Body of pancreas (tissue), 4 donors: ENCODE measurements at places on chromosomes 5 and 9. TPM values are rescaled to one million over a fixed set of nuclear protein-coding genes. Genes with fewer than 3 reads are reported as not detected.

DNA sequence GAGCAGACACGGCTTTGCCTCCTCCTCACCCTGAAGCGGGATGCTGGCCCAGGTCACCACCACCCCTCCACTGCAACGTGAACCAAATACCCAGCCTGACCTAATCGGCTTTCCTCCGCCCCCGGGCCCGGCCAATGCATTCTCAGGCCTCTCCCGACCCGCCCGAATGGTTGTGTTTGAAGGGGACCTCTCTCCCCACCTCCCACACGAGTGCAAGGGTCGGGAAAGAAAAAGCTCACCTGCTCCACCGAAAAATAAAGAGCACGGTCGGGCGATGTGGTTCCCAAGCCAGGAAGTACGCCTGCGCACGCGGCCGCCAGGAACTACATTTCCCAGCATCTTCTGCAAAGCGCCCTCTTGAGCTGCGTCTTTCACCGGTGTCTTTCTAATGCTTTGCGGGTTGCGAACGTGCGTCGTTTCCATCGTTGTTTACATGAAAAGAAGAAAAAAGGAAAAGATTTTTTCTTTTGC, at the start of gene ZNF883:
ZNF883 (minus strand) TSS at position 282 of the 471 bp plus-strand sequence.
- no peaks in the 10 kb centered on the region for H3K27me3 ChIP-seq
- DNase-seq = peak; percentile 62
- H3K4me3 ChIP-seq = no peak within 1 kb of the TSS
- no peaks in the 10 kb centered on the region for H3K36me3 ChIP-seq
- H3K27ac ChIP-seq = no peak within 1 kb of the TSS

DNA sequence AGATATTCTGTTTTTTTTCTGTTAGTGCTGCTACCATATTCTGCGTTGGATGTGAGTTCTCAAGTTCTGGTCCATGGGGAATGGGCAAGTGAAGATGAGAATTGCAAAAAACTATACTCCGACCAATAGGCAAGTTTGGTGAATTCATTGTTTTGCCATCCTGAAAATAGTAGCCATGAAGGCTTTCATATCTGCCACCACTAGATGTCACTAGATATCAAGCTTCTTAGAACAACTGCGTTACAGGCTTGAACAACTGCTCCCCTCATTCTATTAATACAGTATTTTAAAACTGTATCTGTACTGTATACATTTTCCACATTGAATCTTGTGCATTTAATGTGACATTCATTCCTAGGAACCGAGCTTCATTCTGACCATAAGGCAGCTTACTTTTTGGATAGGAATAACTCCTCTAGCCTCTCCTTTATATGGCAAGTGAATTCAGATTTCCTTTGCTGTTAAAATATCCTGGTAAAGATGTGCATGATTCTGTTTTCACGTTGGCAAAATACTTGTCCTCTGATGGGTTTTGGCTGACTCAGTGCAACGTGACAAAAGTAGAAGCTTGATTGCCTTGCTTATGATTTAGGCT, 163.6 kb downstream of the SREK1 start:
- H3K27ac ChIP-seq = no peak overlapping the region
- no peak overlapping the region for H3K4me3 ChIP-seq
- DNase-seq = no peak
- no peaks in the 10 kb centered on the region for H3K36me3 ChIP-seq
- H3K4me1 ChIP-seq = no peaks in the 10 kb centered on the region

Gene LYRM7
- total RNA-seq = 3.4 TPM

Gene WHRN
- 15.6 TPM for total RNA-seq

Gene IL13
- total RNA-seq = not detected

DNA sequence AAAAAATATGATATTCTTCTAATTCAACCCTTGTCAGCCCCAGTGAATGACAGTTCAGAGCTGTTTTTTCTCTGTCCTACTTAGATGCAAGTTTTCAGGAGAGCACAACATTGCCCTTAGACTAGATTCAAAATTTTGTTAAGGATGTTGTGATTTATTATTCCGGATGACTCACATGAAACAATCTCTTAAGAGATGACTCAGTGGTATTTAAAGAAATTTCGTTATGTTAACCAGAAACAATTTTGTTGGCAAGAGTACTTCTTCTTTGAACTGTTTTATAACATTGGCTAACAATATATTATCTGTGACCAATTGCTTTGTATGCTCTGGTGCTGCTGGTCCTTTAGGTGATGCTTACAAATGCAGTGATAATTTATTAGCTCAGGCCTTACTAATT, 132.0 kb downstream of the IZUMO3 start:
- no peak overlapping the region for H3K4me3 ChIP-seq
- no peak for DNase-seq
- H3K36me3 ChIP-seq = no peaks in the 10 kb centered on the region
- H3K4me1 ChIP-seq = no peaks in the 10 kb centered on the region
- H3K27ac ChIP-seq = no peak overlapping the region
- no peaks in the 10 kb centered on the region for H3K27me3 ChIP-seq

- H3K27me3 ChIP-seq = no peaks in the 10 kb centered on the region
- no peak overlapping the region for H3K27ac ChIP-seq
- DNase-seq = no peak
- H3K4me3 ChIP-seq = no peak overlapping the region
- no peaks in the 10 kb centered on the region for H3K36me3 ChIP-seq
- H3K4me1 ChIP-seq = no peaks in the 10 kb centered on the region
These were observed 23.2 kb upstream of the LRRC14B start for GRCh38 chr5:167982-168660.

Gene PCDHGB3
- 10.2 TPM for total RNA-seq

- H3K4me1 ChIP-seq = peaks cover 16% of the 10 kb centered on the region
- H3K27ac ChIP-seq = no peak overlapping the region
- no peaks in the 10 kb centered on the region for H3K27me3 ChIP-seq
- no peak overlapping the region for H3K4me3 ChIP-seq
- H3K36me3 ChIP-seq = no peaks in the 10 kb centered on the region
- DNase-seq = peak; percentile 66
These were observed 151.0 kb downstream of the GADD45G start for GRCh38 chr9:89755821-89756220.

GRCh38 chr5:115699967-115700366, 74.1 kb upstream of the TMED7 start:
- H3K4me3 ChIP-seq = no peak overlapping the region
- no peaks in the 10 kb centered on the region for H3K4me1 ChIP-seq
- no peak overlapping the region for H3K27ac ChIP-seq
- H3K27me3 ChIP-seq = no peaks in the 10 kb centered on the region

Gene CA9
- total RNA-seq = 21.8 TPM

DNA sequence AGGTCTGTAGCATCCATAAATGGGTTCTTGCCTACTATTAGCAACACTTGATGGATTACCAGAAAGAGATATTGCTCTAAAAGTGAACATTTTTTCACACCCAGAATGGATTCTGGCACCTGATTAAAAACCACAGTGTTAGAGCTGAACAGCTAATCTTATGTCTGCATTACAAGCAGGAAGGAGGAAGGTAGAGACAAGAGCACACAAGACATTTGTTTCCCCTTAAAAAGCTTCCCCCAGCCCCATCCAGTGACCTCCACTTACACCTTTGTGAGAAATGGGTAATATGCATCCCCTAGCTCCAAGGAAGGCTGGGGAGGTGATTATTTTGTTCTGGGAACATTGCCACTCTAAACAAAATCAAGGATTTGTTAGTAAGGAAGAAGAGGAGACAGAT, 12.0 kb upstream of the TRIM36 start:
- H3K36me3 ChIP-seq = no peaks in the 10 kb centered on the region
- H3K4me3 ChIP-seq = no peak overlapping the region
- peaks cover 18% of the 10 kb centered on the region for H3K4me1 ChIP-seq
- no peak overlapping the region for H3K27ac ChIP-seq
- no peaks in the 10 kb centered on the region for H3K27me3 ChIP-seq

DNA sequence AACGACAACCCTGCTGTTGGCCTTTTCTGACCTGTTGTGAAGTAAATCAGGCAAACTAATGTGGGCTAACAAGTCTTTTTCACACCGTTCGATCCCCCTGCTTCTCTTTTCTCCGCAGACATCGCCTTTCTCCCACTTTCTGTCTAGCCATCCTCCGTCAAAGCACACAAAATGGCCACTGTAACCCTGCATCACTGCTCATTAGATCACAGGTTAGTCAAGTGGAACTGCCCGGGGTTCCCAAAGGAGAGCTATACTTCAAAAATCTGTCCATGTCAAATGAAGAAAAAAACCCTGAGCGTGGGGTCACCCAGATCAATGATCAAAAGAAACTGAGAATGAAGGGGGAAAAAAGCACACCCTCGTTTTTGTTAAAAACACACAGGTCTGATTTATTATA, 212.1 kb downstream of the ARL15 start:
- no peaks in the 10 kb centered on the region for H3K4me1 ChIP-seq
- H3K36me3 ChIP-seq = no peaks in the 10 kb centered on the region
- H3K27me3 ChIP-seq = no peaks in the 10 kb centered on the region
- DNase-seq = no peak

DNA sequence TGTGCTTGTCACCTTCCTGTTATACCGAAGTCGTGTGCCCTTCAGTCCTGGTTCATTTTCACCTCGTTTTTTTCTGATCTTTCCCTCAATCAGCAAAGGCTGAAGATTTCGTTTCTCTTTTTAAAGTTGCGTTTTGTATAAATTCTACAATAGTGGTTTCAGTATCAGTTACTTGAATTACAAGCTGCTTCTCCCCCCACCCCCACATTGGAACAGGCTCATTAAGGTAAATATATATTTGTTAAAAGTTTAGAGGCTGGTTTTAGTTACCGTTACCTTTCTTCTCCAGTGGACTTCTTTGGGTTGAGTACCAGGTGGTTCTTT, 881 bp downstream of the SUB1 start:
- DNase-seq = no peak
- H3K36me3 ChIP-seq = peaks cover 4% of the 10 kb centered on the region
- peaks cover 9% of the 10 kb centered on the region for H3K4me1 ChIP-seq
- peak overlapping the region; percentile 96 for H3K4me3 ChIP-seq

Gene ZFP37
- 4.4 TPM for total RNA-seq

DNA sequence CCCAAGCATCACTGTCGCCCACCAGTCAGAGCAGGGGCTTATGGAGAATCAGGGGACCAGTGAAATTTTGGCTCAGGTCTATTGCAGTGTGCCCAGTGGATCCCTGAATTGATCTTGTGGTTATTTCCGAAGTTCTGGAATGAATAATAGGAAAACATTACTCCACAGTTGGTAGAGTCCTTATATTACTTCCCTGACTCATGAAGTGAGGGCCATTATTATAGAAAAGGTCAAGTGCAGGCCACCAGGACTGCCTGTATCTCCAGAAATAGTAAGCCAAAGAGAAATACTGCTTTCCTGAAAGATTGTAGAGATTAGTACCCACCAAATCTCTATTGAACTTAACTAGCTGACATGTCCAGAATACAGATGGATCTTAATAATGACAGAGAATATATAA, 335.0 kb downstream of the NPR3 start:
- no peak overlapping the region for H3K27ac ChIP-seq
- no peak for DNase-seq
- H3K4me1 ChIP-seq = no peaks in the 10 kb centered on the region
- H3K27me3 ChIP-seq = no peaks in the 10 kb centered on the region

DNA sequence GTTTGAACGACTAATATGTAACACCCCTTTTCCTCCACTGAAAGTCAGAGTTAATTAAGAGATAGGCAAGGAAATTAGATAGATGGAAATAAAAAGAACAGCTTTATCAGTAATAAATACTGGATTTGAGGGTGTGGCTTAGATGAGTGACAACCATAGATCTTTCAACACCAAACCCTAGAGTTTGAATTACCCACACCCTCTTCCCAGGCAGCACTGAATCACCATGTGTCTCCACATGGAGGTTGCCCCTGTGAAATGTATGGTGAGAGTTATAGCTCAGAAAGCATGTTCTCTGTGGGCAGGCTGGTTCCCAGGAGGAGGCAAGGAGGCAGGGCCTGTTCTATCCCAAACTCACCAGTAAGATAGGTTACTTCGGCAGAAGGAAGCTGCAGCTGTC, 69.7 kb downstream of the TMEM174 start:
- no peak for DNase-seq
- H3K27me3 ChIP-seq = no peaks in the 10 kb centered on the region
- no peak overlapping the region for H3K27ac ChIP-seq
- no peaks in the 10 kb centered on the region for H3K4me1 ChIP-seq

- no peaks in the 10 kb centered on the region for H3K27me3 ChIP-seq
- DNase-seq = no peak
These were observed 414 bp downstream of the WDR38 start for GRCh38 chr9:124853605-124854143.

Gene TAF11L5
- total RNA-seq = not detected

- H3K27ac ChIP-seq = peak overlapping the region; percentile 81
- DNase-seq = no peak
- no peaks in the 10 kb centered on the region for H3K27me3 ChIP-seq
- H3K4me3 ChIP-seq = no peak overlapping the region
- H3K4me1 ChIP-seq = peaks cover 63% of the 10 kb centered on the region
These were observed 55.7 kb downstream of the LHFPL2 start for GRCh38 chr5:78592735-78593386.

DNA sequence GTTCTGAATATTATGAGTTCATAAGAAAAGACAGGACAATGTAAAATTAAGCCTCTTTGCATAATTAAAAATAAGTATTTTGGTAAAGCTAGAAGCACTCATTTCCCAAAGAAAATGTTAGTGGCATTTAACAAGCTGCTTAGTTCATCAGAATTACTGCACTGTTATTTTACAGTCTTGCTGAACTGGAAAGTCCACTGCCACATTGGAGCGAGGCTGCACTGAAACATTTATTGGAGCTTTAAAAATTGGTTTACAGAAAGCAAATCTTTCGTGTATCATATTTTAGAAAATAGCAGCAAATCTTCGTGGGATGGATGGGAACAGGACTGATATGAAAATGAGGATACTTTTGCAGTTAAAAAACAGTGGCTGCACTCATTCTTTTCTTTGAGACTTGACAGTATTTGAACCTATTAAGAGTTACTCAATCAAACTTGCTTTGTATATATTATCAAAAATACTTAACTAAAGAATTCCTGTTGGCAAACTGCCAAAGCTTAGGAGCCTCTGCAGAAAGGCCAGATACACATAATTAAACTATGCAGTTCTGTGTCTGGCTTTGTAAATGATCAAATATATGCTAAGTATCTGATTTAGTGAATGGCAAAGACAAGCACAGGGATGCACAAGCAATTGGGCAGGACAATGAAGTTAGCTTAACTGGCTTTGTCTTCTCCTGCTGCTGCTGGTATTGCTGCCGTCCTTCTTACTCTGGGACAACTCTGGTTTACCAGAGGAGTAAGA, 16.5 kb upstream of the FBXL7 start:
- no peak for DNase-seq
- H3K27me3 ChIP-seq = no peaks in the 10 kb centered on the region
- no peak overlapping the region for H3K27ac ChIP-seq
- H3K4me3 ChIP-seq = no peak overlapping the region
- no peaks in the 10 kb centered on the region for H3K4me1 ChIP-seq

Gene IFNK
- total RNA-seq = not detected

- H3K27me3 ChIP-seq = no peaks in the 10 kb centered on the region
- H3K4me3 ChIP-seq = no peak overlapping the region
- H3K4me1 ChIP-seq = no peaks in the 10 kb centered on the region
- H3K27ac ChIP-seq = no peak overlapping the region
- no peak for DNase-seq
These were observed 379 bp downstream of the PCDHGA3 start for GRCh38 chr5:141343953-141344463.

Gene UBAP1
- 19.1 TPM for total RNA-seq

GRCh38 chr5:151362970-151363369, 15.6 kb upstream of the SLC36A2 start:
- no peaks in the 10 kb centered on the region for H3K4me1 ChIP-seq
- H3K27ac ChIP-seq = no peak overlapping the region
- H3K36me3 ChIP-seq = no peaks in the 10 kb centered on the region
- DNase-seq = no peak
- H3K27me3 ChIP-seq = no peaks in the 10 kb centered on the region
